ENCODE measurements at places on chromosomes 13 and 19.

DNA sequence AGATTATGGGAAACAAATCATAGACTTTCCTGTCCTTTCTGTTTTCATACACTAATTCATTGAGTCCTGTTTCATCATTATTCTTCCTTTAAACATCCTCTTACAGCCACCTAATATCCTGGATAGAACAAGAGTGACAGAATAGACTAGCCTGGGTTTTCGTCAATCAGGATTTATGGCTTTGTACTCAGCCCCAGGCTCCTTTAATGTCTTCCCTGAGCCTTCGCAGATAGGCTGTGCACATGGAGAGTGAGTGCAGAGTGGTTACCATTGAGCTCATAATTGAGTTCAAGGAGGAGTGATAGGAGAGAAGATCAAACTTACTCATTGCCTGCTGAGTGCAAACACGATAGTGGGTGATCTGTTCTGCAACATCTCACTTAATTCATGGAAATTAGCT, 304.9 kb downstream of the TDRD3 start:
- DNase-seq, result no peak

- no peak for DNase-seq
These were observed 223.9 kb upstream of the MIR17HG start for GRCh38 chr13:91123456-91124127.

DNA sequence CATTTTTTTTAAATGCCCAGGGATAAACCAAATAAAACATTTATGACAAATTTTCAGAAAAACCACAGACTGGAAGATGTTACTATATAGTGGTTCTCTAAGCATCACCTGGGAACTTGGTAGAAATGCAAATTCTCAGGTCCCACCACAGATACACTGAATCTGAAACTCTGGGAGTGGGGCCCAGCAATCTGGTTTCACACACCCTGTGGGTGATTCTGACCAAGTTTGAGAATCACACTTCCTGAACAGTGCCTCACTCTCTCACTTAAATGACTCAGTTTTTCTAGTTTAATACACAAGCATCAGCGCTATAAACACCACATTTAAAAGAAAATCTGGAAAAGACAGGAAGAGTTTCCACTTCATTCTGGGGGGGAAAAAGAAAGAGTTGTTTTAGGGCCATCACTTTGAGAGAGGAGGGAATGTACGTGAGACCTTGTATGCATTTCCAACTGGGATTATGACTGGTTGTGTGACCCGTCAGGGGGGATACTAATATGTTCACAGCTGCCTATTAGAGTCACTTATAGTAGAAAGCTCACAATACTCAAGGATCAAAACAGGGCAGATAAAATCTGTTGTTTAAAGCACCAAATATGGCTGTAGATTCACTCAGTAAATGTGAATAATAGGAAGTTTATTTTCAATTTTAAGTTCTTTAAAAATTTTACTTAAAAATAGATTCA, 567.7 kb downstream of the GPC6 start:
- DNase-seq, result no peak

DNA sequence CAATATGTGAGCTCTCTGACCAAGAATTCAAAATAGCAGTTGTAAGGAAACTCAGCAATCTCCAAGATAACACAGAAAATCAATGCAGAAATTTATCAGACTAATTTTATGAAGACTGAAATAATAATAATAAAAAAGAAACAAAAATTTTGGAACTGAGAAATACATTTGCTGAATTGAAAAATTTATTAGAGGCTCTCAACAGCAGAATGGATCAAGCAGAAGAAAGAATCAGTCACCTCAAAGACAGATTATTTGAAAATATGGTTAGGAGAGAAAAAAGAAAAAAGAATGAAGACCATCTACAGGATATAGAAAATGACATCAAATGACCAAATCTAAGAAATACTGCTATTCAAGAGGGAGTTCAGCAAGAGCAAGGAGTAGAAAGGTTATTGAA, 75.6 kb downstream of the RFC3 start:
- no peak for DNase-seq

DNA sequence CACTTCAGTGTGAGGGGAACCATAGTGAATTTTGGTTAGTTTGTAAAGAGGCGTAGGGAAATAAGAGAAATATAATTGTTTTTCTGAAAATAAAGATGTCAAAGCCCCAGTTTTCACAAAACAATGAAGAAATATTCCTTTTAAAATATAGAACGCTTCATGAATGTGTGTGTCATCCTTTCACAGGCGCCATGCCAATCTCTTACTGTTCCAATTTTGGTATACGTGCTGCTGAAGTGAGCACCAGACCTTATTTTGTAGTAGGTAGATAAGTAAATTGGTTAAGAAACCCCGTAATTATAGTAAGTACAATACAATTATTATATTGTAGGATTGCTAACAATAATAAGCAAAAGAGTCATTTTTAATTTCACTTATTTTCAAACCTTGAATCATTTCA, 43.3 kb downstream of the NAA16 start:
- no peak for DNase-seq

DNA sequence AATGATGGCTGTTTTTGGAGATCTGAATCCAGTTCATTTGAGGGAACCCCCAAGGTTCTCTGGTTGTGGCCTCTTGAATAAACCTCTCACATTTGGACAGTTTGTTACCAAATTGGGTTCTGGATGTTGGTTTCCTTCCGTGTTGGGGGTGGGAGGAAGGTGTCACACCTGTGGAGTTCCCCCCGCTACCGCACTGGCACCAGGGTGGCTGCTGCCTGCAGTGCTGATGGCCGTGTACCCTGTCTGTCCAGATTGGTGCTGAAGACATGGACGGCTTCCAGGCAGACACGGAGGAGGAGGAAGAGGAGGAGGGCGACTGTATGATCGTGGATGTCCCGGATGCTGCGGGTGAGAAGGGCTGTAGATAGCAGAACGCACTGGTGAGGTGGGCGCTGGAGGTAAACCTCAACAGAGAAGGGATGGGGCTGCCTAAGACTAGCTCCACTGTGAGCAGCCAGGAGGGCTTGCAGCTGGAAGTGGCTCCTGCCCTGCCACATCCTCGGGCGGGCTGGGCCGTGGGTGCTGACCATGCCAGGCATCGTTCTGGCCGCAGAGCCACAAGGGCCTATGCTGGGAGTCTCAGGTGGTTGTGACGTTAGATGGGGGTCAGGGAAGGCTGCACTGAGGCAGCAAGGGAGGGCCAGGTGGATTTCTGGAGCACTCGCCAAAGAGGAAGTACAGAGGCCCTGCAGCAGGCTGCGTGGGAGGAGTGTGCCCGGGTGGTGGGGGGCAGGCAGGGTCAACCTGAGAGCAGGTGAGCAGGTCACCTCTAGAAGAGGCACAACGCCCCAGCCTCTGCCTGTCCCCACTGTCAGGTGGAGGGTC, 15.4 kb downstream of the UBXN6 start:
- no peak for DNase-seq

GRCh38 chr13:20186771-20187170, 6.0 kb downstream of the GJB2 start:
- no peak for DNase-seq

DNA sequence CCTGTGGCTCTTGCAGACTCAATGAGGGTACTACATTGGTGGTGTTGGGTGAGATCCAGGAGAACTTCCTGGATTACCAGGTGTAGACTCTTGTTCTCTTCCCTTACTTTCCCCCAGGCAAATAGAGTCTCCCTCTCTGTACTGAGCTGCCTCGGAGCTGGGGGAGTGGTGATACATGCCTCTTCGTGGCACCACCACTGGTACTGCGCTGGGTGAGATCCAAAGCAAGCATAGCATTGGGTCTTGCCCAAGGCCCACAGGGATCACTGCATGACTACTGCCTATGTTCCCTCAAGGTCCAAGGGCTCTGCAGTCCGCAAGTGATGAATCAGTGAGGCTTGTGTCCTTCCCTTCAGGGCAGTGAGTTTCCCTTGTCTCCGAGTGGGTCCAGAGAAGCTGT, 81.6 kb downstream of the COG6 start:
- DNase-seq, result no peak

DNA sequence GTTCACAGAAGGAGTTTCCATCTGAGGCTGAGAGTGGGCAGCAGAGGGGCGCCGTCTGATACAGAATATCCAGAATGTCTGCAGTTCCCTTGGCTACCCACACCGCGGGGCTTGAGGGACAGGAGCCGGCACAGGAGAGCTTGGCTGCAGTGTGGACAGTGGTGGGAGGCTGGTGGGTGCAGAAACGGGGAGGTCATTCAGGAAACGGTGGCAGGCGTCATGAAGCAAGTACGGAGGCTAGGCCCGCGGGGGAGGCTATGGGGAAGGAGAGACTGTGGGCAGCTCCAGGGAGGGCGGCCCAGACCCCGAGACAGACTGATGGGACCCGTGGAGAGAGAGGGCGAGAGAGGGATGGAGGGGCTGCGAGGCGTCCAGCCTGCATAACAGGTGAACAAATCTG, 55.2 kb upstream of the UQCRFS1 start:
- DNase-seq, result no peak

GRCh38 chr19:42563352-42564210, 31.1 kb downstream of the CEACAM8 start:
- DNase-seq, result no peak
